ENCODE measurements at places on chromosomes 11 and 22.

GRCh38 chr11:59574467-59574866 lies 41.1 kb downstream of the OSBP start:
- no peak for DNase-seq

DNA sequence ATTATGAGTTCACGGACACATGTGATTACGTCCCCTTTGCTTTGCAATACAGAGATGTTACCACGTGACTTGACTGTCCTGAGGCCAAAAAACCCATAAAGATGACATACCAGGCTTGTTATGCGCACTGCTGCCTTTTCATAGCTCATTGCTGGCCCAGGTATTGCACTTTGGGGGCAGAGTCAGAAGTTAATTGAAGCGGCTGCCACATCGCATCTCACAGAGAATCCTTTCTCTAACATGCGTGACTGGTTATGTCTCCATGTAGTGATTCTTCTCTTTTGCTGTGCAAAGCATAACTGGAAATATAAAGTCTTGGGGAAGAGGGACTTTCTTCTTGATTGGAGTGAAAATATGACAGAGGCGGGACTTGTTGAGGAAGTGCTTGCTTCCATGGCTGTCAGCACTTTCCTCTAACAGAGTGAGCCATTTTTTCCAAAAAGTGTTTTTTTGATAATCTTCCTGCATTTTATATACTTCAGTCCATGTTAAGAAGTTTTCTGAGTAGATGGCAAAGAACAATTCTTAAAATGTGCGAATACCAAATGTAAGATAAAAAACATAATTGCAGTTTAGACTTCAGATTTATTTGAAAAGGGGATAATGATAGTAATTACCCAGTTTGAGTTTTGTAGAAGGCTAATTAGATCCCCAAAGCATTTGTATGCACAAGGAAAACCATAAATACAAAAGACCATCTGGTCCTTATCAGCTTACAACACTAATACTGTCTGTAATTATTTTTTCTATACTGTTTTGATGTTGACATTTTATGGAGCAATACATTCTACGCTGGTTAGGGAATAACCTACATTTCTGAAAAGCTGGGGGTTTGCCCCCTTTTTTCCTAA lies 324.6 kb upstream of the MTNR1B start:
- DNase-seq, result no peak

GRCh38 chr11:22512457-22512856 lies 113.2 kb downstream of the FANCF start:
- no peak for DNase-seq

DNA sequence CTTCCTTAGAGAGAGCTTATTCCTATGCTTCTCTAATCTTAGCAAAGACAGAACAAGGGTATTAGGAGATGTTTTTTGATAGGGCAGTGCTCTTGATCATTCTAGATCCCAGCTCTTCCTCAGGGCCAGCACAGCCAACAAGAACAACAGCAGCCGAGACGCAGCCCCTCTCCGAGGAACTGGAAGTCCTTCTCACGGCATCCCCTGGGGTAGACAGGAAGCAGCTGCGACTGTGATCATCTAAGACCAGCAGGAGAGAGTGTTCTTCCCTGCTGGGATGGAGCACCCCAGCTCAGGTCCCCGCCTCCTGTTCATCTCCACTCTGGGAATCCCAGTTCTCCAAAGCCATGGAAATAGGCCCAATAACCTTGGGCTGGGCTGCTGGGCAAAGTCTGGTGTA lies 29.6 kb downstream of the IRAG1 start:
- no peak for DNase-seq

DNA sequence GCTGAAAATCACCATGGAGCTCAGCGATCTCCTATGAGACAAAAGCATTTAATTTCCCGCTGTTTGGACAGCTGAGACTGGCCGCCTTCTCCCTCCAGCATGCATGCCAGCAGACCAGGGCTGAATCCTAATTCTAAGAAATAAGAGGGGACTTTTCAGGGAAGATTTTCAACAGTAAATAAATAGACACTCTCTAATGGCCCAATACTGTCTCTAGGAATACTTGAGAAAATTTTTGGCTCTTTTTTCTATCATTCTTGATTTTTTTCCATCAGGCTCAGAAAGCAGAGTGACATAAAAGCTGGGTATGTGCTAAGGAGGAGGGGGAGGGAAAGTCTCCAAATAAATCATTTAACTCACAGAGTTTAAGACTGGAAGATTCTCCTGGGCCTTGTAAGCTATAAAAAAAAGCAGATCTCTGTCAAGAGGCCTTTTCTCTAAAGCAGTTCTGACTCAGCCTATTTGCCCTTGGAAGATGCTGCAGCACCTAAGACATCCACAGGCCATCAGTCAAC lies 17.6 kb upstream of the SPON1 start:
- DNase-seq, result no peak

DNA sequence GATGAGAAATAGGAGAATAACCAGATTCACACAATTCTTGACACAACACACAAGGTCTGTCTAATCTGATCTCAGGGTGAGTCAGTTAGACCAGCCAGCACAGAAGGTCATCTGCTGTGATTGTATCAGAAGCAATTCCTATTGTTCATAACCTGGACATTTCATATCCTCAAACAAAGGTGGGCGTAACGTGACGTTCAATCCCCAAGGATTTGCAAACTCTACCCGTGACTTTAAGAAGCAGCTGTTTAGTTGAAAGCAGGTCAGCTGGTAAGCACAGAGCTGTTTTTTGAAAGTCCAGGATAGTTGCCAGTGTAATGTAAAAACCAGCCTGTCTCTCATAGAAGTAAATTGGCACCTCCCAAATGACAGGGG lies 385.1 kb downstream of the DCDC1 start:
- DNase-seq, result no peak

DNA sequence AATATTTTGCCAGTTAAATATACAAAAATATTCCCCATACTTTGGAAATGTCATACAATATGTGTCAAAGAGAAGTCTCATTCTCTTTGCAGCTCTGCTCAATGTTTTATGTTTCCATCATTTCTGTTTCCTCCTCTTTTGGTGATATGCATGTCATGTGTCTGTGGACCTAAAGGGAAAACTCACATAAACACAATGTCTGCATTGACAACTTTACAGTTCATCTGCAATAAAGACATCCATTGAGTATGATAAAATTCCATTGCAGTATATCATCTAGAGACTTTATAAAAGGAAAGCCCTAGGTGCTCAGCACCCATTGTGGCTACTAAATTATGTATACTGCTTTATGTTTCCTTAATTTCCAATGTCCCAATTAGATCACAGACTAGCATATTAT lies 461.3 kb upstream of the FAT3 start:
- no peak for DNase-seq

- no peak for DNase-seq
These were observed 64.7 kb upstream of the CCND1 start for GRCh38 chr11:69576069-69576782.

DNA sequence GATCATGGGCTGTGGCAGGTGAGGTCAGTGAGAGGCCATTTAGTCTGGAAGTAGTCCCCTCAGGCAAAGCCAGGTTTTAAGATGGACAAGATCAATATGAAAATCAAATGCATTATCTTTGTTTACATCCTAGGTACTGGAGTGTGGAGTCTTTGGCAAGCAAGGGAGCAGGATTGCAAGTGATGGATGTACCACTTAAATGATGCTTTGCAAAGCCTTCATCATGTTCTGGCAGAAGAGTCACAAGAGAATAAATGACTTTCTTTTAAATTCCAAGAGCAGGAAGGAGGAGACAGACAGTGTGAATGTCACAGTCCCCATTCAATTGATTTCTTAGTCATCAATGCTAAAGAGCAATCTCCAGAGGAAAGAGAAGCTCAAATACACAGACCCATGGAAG lies 908.3 kb downstream of the FAM181B start:
- no peak for DNase-seq

DNA sequence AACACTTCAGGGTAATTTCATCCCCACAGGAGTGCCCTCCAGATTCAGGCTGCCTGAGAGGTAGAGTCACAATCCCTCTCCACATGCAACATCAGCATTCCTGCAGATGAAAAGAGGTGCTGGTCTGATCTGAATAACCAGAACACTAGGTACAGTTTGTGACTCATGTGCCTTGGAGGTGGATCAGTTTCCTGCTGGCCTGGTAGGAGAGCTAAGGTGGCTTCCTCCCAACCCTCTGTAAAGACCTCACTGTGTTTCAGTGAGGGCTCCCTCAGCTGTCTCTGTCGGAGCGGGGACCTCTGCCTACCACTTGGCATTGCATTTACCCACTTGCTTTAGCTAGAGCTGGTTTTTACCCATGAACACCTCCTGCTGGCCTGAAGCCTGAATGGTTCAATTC lies 7.6 kb downstream of the OR9G1 start:
- no peak for DNase-seq

DNA sequence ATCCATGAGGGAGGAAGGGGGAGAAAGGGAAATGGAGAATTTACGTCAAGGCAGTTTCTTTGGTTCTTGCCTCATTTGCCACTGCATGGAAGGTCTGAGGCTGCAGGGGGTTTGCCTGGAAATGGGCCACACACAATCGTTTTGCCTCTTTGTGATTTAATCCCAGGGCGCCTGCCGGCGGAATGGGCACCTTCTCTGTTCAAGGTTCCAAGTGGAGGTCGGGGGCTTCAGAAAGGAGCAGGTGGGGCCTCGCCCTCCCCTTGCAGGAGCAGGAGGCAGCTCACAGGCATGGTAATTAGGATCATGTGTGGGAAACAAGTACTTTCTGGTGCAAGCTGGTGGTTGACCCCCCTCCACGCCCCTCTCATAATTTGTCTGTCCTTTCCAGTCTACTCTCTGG lies 29.9 kb downstream of the MPPED1 start:
- no peak for DNase-seq

DNA sequence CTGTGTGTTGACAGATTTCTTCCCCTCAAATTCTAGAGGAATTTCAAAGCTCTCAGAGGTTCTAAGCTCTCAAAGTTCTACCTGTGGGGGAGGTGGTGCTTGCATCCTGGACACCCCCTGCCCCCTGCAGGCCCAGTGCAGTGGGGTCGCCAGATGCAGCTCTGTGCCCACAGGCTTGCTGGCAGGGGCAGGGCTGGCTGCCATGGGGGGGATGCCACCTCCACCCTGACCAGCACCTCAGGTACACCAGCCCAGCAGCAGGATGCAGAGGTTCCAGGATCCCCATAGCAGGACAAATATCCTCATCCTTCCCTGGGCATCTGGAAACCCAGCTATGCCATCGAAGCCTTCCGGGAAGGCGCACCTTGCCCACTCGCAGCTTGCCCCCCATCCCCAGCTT lies 91.1 kb downstream of the BRD1 start:
- DNase-seq, result no peak

DNA sequence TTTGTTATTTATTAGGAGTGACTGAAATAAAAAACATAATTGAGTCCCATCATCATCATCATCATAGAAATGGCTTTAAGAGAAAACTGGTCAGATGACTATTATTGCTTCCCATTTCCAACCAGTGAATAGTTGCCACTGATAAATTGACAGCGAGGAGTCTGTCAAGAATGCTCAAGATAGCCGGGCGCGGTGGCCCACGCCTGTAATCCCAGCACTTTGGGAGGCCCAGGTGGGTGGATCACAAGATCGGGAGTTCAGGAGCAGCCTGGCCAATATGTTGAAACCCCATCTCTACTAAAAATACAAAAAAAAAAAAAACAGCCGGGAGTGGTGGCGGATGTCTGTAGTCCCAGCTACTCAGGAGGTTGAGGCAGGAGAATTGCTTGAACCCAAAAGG lies 1.9 kb downstream of the WBP2NL start:
- DNase-seq, result no peak

GRCh38 chr22:24803064-24803542 lies 2.9 kb upstream of the SGSM1 start:
- no peak for DNase-seq

DNA sequence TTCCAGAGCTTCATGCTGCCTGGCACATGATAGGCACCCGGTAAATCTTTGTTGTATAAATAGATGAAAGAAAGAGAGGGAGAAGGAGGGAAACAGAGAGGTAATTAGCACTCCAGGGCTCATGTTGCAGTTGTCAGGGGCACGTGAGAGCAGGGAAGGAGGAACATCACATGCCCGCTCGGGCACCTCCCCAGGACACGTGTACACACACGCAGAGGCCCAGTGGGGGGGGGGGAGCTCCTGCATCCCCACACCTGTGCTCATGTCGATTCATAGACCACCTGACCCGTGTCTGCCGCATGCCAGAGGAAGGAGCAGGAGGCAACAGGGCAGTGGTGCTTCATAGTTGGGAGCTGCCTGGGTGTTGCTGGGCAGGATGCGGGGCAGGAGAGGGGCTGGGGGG lies 37.1 kb upstream of the NNMT start:
- DNase-seq, result no peak

DNA sequence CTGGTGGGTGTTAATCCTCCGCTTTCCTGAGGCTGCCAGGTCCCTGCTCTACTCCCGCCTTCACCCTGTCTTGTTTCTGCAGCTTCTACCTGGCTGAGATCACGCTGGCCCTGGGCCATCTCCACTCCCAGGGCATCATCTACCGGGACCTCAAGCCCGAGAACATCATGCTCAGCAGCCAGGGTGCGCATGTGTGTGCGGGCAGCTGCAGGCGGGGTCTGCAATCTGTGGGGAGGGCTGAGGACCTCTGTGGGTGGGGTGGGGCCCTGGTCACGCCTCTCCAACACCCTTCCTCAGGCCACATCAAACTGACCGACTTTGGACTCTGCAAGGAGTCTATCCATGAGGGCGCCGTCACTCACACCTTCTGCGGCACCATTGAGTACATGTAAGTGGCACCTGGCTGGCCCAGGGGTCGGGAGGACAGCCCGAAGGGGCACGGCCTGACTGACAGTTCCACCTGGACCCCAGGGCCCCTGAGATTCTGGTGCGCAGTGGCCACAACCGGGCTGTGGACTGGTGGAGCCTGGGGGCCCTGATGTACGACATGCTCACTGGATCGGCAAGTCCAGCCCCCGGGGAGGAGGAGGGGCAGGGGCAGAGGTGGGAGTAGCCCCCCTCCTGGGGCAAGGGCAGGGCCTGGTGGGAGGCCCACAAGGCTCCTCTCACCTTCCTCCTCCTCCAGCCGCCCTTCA lies 4.5 kb downstream of the RPS6KB2 start:
- no peak for DNase-seq

DNA sequence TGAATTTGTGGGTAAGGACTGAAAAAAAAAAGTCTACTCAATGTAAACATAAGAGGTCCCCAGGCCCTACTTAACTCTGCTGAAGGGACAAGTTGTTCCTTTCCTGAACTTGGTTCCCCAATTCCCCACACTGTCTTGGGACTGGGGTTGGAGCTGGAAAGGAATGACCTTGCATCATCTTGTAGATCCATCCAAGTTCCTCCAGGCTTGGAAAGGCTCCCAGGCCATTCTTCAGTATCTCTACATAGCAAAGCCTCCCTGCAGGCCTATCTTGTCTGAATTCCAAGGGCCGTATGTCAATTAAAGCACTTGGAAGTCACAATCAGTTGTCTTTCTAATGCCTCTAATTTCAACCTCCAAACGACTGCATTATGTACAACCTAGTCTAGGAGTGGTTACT lies 361.2 kb downstream of the TMEM135 start:
- no peak for DNase-seq
